ENCODE measurements at places on chromosomes 12 and 14. TPM values are rescaled to one million over a fixed set of nuclear protein-coding genes. Genes with fewer than 3 reads are reported as not detected.

DNA sequence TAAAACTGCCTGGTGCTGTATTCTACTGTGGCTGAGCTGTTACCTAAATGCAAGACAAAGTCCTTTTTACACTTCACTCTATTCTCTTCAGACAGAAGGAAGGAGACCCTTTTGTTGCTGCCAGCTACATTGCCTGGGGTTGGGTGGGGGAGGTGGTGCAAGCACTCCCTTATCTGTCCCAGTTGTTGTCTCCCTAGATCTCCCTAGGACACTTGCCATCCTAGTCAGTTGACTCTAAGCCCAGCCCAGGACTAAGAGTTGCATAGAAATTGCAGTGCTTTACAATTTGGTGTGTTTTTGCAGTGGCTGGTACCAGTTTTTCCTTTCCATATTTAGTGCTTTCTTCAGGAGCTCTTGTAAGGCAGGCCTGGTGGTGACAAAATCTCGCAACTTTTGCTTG is 35.1 kb downstream of the SCYL2 start:
- no peak overlapping the region for H3K27ac ChIP-seq
- DNase-seq, result no peak
- H3K4me3 ChIP-seq, result no peak overlapping the region
- peaks cover 46% of the 10 kb centered on the region for H3K36me3 ChIP-seq

Gene NCOR2
- total RNA-seq, result 140 TPM

- H3K4me3 ChIP-seq, result no peak overlapping the region
- H3K27me3 ChIP-seq, result no peaks in the 10 kb centered on the region
- DNase-seq, result no peak
- H3K36me3 ChIP-seq, result no peaks in the 10 kb centered on the region
- H3K27ac ChIP-seq, result no peak overlapping the region
These were observed 670.3 kb upstream of the TBX3 start for GRCh38 chr12:115354007-115354890.

Gene GPR162
- not detected for total RNA-seq

Gene KRT71
- not detected for total RNA-seq

GRCh38 chr14:103227094-103227768 is 104.0 kb downstream of the TNFAIP2 start:
- no peak overlapping the region for H3K4me3 ChIP-seq
- no peaks in the 10 kb centered on the region for H3K36me3 ChIP-seq
- no peaks in the 10 kb centered on the region for H3K4me1 ChIP-seq

Gene C12orf42
- 3.9 TPM for total RNA-seq

DNA sequence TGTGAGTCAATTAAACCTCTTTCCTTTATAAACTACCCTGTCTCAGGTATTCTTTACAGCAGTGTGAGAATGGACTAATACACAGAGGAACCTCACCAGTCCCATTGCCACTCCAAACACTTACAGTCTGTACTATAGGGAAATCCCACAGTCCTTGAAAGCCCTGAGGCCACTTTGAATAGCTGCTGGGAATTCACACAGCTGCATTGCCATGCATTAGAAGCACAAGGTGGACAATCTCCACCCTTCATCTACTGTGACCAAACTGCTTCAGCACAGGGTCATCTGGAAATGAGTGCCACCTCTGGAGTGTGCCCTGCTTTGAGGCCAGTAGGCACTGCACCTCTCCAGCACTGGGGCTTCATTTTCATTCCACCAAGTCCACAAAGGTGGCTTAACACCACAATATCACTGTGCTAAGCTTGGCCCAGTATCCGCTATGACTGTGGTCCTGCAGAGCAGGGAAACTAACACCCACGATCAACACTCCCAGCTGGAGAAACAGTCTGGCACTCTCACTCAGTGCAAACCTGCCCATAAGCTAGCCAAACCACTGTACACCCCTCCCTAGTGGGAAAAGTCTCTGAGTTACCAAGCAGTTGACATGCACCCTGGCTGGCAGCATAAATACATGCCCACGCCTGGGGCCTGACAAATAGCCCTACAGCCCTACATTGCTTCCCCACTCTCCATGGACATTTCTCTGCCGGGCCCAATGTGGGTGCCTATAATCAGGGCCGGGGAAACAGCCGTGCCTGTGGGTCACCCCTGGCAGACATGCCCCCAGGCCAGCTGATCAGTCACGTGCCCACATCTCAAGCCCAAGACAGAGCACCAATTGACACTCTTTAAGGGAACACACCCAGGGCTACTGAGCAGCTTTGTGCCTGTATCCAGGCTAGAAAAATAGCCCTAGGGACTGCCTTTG is 294.3 kb upstream of the MGAT4C start:
- no peaks in the 10 kb centered on the region for H3K27me3 ChIP-seq
- no peak overlapping the region for H3K27ac ChIP-seq
- DNase-seq, result no peak
- H3K4me1 ChIP-seq, result no peaks in the 10 kb centered on the region

DNA sequence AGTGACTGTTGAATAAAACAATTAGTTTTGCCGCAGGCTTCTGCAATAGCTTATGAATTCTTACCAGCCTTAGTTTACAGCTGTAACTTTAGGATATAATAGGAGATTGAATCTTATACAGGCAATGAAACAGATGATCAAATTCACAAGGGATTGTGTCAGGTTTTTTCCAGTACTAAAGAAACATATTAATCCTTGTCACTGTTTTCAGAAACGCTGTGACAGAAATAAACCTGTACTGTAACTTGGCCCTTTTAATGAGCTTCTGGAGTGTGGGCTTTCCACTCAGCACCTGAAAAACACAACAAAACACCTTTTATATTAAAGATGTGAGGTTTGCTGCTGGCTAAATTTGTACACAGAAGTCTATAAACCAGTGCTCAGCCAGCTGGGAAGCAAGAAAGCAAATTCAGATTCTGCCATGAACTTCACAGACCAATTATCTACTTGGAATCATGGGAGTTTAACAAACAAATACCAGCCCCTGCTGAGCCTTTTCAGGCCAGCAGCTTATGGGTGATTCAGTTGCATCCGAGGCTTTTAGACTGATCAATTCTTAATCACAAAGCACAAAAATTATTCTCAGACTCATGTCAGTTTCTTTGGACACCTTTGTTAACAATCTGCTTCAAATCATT is 109.5 kb downstream of the FOXG1 start:
- no peaks in the 10 kb centered on the region for H3K27me3 ChIP-seq
- H3K36me3 ChIP-seq, result no peaks in the 10 kb centered on the region
- H3K4me1 ChIP-seq, result no peaks in the 10 kb centered on the region

GRCh38 chr12:28601570-28602058 is 411.4 kb downstream of the CCDC91 start:
- no peak for DNase-seq
- H3K4me3 ChIP-seq, result no peak overlapping the region
- no peaks in the 10 kb centered on the region for H3K27me3 ChIP-seq
- no peak overlapping the region for H3K27ac ChIP-seq
- no peaks in the 10 kb centered on the region for H3K36me3 ChIP-seq
- H3K4me1 ChIP-seq, result no peaks in the 10 kb centered on the region

Gene GARIN6
- not detected for total RNA-seq

Gene GON7
- total RNA-seq, result 2.3 TPM

Gene TAS2R30
- 5.6 TPM for total RNA-seq

Gene SLC38A4
- not detected for total RNA-seq

Gene COX8C
- not detected for total RNA-seq

DNA sequence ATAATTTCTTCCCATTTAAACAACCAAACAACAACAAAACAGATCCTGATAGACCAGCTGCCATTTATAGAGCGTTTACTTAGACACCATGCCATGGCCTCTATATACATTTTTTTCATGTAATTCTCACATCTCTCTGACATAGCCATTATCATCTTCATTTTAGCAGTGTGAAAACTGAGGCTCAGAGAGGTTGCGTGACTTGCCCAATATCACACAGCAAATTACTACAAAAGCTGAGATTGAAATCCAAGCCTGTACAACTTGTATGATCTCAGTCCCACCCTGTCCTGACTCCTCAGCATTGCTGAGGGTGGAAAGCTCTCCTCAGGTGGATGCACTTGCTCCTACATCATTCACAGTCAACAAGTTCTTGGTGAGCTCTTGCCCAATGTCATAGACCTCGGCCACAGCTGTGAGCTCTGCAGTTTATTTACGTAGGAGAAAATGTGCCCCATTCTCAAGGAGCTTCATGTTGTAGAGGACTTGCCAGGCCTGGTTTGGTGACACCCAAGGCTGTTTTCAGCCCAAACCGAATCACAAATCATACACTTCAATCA is 55.5 kb downstream of the CRACR2A start:
- no peak for DNase-seq
- no peak overlapping the region for H3K27ac ChIP-seq
- H3K4me1 ChIP-seq, result no peaks in the 10 kb centered on the region
- no peak overlapping the region for H3K4me3 ChIP-seq
- H3K36me3 ChIP-seq, result peaks cover 56% of the 10 kb centered on the region
